Stimulated activated CD8-positive, alpha-beta memory T cell treated with anti-CD3 and anti-CD28 coated beads, Interleukin-4, amount 100 ng/mL, for 4 hours (primary cell): ENCODE measurements at places on chromosomes 6 and 20.

DNA sequence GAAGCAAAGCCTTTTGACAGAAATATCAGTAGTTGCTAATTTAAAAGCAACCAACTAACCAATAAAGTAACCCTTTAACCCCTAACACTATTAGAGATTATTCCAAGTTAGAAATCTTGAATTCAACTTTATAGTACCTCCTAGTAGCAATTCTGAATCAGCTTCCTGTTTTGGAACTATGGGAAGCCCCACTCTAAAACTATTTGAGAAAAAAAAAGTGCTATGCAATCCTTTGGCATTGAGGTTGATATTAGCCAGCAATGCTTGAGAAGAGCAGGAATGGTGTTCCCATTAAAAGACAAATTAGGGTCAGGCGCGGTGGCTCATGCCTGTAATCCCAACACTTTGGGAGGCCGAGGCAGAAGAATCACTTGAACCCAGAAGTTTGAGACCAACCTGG, 306.2 kb upstream of the ZFP64 start:
- DNase-seq: no peak

- DNase-seq: no peak
Observed at GRCh38 chr6:85115876-85116275, 334.0 kb upstream of the NT5E start.

DNA sequence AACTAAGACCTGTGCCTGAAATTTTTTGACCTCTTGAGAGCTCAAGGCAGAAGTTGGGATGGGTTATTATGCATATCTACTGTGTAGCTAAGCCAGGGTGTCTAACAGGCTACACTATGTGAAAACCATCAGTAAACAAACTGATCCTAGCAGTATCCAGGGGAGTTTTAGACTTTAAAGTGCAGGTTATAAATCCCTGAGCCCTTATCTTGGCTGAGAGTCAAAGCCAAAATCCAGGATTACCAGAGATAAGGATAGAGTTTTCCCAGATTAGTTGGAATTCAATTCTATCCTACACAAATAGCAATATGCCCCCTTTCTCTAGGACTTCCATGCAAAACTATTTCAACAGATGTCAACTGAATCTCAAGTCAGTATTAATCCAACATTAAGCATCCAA, 1229.7 kb downstream of the GRIK2 start:
- no peak for DNase-seq

- DNase-seq: no peak
Observed at GRCh38 chr6:108686896-108687295, 126.2 kb downstream of the FOXO3 start.

GRCh38 chr6:145838305-145838704, 23.7 kb upstream of the FBXO30 start:
- no peak for DNase-seq

DNA sequence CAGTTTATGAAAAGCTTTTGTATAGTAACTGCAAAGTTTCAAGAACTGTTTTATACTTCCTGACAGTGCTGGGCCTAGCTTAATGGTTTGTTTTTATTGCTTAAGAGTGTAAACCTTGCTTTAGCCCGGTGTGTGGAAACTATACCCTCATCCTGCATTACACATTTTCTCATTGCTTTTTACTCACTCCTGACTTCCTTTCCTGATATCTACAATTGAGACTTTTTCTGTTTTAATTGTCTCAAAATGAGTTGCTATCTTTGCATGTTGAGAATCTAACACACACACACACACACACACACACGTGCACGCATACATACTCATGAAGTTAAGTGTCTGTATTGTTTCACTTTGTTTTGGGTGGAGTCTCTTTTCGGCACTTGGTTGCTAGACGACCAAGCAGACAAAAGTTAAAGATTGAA, 16.7 kb downstream of the BMP2 start:
- DNase-seq: no peak

- DNase-seq: no peak
Observed at GRCh38 chr20:17662333-17663039, 19.6 kb downstream of the RRBP1 start.

- no peak for DNase-seq
Observed at GRCh38 chr20:45588800-45589199, 9.7 kb upstream of the WFDC8 start.

DNA sequence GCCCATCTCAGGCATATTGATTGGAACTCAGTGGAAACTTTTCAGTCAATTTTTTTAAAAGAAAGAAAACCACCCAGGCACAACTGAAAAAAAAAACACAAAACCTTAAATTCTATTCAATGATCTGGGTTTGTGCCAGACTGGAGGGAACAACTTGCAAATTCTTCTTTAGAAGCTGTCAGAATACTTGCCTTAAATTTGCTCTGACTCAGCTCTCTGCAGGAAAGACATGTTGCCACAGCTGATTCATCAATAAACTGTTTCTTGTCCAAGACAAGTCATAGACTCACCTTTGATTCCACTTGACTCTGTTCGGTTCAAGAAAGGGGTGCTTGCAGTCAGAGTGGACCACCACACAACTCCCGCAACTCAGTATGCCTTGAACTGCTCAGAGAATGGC, 117.8 kb upstream of the F13A1 start:
- DNase-seq: no peak
